Stimulated activated CD4-positive, alpha-beta T cell treated with anti-CD3 and anti-CD28 coated beads, TNF-alpha, amount 100 ng/mL, for 1 hour (primary cell): ENCODE measurements at places on chromosomes 6 and 20.

GRCh38 chr6:141029908-141030307 is 1102.8 kb upstream of the GJE1 start:
- DNase-seq, result no peak

DNA sequence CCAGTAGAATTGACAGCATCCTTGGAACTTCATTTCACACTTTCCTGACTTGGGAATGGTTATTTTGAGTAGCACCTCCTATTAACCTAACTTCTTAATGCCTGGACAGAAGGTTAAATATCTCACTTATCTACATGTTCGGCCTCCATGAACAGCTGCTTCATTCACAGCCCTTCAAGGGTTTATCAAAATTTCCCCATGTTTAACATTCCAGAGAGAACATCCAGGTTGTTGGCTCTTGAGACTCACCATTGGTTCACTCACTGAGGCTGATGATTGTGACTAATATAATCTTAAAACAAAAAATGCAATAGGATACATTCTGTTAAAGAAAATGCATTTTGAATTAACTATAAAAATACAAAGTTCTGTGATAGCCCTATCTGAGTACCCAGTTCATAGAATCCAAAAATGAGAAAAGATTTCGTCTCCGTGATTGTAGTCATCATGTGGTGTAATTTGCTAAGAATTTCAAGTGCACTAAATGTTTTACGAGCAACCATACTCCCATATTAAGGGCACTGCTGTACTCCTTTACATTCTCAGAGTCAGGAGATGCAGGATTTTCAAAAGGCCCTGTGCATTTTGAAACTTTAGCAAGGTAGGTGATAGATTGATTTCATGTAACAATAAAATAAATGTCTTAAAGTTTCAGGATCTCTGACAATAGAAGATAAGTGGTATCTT is 260.6 kb upstream of the TAB2 start:
- DNase-seq, result no peak

DNA sequence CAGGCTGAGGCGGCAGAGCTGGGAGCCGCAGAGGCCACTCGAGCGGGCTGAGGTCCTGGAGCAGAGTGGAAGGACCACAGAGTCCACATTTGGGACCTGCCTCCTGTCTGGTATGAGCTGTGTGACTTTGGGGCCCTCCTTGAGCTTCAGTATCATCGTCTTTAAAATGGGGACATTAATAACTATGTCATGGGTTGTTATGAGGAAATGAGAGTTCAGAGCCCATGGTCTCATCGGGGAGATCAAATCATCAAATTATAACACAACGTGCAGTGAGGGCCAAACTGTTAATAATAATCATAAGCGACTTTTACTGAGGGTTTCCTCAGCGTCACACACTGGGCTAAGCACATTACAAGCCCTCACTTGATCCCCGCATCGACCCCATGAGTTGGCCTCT is 49.9 kb upstream of the CCDC167 start:
- DNase-seq, result no peak

- no peak for DNase-seq
These were observed 5.6 kb upstream of the RBCK1 start for GRCh38 chr20:402496-402885.
